ENCODE measurements at places on chromosomes 7 and 10. TPM values are rescaled to one million over a fixed set of nuclear protein-coding genes. Genes with fewer than 3 reads are reported as not detected.

DNA sequence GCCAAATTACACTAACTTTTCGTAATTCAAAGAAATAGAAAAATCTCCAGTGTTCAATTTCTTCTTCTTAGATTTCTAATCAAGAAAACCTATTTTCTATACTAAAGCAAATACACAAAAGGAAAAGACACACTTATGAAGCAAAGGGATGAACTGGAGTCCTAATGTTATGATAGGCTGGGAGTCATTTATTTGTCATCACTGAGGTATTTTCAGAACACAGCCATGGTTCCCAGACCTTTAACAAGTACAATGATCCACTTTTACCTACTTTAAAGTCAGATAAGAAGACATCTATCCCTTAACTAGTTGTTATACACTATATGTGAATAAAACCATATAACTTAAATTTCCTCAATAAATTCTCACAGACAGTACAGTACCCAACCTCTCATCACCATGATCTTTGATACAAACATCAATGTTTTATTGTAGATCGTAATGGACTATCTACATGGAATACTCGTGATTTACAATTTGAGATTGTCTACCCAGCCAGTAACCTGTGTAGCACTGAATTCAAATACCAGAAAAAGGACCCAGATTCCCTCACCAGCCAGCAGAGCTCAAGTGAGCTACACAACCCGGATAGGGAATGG, 12.5 kb downstream of the ASNS start:
- H3K27me3 ChIP-seq = no peaks in the 10 kb centered on the region
- no peaks in the 10 kb centered on the region for H3K4me1 ChIP-seq
- peaks cover 13% of the 10 kb centered on the region for H3K36me3 ChIP-seq

Gene SPDYE18
- 1.1 TPM for total RNA-seq

GRCh38 chr10:17474595-17475323, 20.4 kb upstream of the ST8SIA6 start:
- H3K36me3 ChIP-seq = no peaks in the 10 kb centered on the region
- H3K4me3 ChIP-seq = no peak overlapping the region
- no peaks in the 10 kb centered on the region for H3K4me1 ChIP-seq
- DNase-seq = no peak

DNA sequence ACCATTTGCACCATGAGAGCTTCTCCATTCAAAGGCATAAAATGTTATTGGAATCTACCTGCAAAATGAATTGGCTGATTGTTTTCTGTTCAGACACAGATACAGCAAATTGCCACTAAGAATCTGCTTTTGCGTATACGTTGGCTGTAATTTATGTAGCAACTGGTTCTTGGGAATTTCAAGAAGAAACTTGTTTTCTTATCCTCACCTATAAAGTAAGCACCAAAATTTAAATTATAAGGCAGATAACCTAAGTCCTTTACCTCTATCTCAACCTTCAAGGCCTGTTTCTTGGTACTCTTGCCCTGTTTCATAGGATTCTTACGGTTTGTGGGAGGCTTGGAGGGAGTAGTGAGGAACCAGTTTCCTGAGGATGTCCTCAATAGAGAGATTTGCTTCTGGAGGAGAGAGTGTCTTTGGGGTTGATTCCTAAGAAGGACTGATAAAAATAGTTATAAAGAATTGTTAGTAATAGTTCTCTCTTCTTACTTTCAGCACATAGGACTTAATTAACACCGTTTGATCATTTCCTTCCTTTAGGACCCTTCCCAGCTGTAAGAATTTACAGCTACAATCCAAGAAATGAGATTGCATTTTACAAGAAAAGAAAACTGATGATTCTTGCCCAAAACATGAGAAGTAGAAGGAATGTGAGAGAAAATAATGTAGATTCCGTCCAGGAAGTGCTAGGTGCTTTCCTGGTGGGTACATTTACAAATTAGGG, 2.0 kb downstream of the STAMBPL1 start:
- H3K36me3 ChIP-seq = no peaks in the 10 kb centered on the region
- H3K27me3 ChIP-seq = no peaks in the 10 kb centered on the region
- H3K4me3 ChIP-seq = no peak overlapping the region

- H3K27me3 ChIP-seq = no peaks in the 10 kb centered on the region
- no peaks in the 10 kb centered on the region for H3K36me3 ChIP-seq
- H3K27ac ChIP-seq = peak overlapping the region; percentile 94
- H3K4me1 ChIP-seq = no peaks in the 10 kb centered on the region
Measured at GRCh38 chr10:132397671-132398565, 918 bp downstream of the PWWP2B start.

DNA sequence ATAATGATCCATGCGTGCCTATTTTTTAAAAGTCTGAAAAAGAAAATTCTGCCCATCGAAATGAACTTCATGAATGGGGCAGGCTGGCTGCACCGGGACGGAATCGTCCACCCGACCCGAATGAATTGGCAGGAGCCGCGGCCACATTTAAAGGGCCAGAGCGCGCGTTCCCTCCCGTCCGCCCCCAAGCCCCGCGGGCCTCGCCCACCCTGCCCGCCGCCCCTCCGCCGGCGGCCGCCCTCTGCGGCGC, 319 bp upstream of the GATA3 start:
- peaks cover 66% of the 10 kb centered on the region for H3K4me1 ChIP-seq
- peaks cover 80% of the 10 kb centered on the region for H3K27me3 ChIP-seq
- no peak for DNase-seq
- no peak overlapping the region for H3K4me3 ChIP-seq
- H3K36me3 ChIP-seq = no peaks in the 10 kb centered on the region
- H3K27ac ChIP-seq = no peak overlapping the region

DNA sequence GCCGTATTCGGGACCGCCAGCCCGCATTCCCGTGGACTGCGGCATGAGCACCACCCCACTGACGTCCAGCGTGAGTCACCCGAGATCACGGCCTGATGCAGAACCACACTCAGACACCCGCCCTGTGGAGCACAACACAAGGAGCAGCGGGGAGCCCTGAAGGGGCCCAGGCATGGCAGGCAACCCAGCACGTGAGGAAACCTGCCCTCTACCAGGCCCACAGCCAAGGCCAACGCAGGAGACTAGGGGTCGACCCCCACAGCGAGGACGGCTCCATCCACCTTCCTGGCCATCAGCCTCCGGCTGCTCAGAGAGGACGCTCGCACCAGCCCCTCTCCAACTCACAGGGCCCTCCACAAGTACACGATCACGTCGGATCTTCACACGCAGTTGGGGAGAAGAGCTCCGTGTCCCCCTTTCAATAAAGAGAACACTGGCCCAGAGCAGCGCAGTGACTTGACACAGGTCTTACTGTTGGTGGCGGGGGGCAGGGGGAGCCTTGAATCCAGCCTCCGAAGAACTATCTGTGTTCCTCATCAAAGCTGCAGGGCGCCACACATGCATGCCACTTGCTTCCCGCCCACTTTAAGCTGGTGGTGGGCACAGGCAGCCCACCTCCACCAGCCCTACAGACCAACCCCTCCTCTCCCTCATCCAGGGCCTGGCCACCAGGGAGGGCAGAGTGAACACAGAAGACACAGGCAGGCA, 22.0 kb downstream of the MAD1L1 start:
- no peaks in the 10 kb centered on the region for H3K27me3 ChIP-seq
- H3K36me3 ChIP-seq = no peaks in the 10 kb centered on the region
- no peak for DNase-seq
- no peaks in the 10 kb centered on the region for H3K4me1 ChIP-seq

Gene GLI3
- 18.3 TPM for total RNA-seq

- H3K27ac ChIP-seq = peak overlapping the region; percentile 92
- H3K4me3 ChIP-seq = no peak overlapping the region
- H3K4me1 ChIP-seq = no peaks in the 10 kb centered on the region
- H3K27me3 ChIP-seq = no peaks in the 10 kb centered on the region
- H3K36me3 ChIP-seq = no peaks in the 10 kb centered on the region
Measured at GRCh38 chr10:79152423-79152817, 83.7 kb downstream of the ZMIZ1 start.

Gene CALCR
- total RNA-seq = not detected

Gene GCK
- total RNA-seq = 0.27 TPM

Gene ANKRD61
- not detected for total RNA-seq

Gene DRGX
- total RNA-seq = not detected

DNA sequence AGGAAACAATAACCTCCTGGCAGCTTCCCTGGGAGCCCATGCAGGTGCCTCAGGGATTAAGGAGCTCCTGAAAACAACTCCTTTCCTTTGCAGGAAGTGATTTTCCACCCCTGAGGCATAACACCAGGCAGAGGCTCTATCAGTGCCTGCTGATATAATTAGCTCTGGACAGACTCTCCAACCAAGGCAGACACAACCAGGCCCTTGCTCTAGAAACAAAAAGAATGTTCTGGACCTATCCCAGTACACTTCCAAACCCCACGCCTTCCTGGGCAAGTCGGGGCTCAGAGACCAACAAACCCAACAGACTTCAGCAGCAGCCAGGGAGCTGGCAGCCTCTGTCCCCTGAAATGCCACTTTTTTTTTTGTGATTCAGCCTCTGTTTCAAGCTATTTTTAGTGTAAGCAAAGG, 247.1 kb downstream of the KCNMA1 start:
- H3K36me3 ChIP-seq = no peaks in the 10 kb centered on the region
- no peak for DNase-seq
- peak overlapping the region; percentile 82 for H3K27ac ChIP-seq
- no peaks in the 10 kb centered on the region for H3K27me3 ChIP-seq
- no peak overlapping the region for H3K4me3 ChIP-seq
- H3K4me1 ChIP-seq = peaks cover 98% of the 10 kb centered on the region

Gene INSYN2A
- total RNA-seq = 0.33 TPM

DNA sequence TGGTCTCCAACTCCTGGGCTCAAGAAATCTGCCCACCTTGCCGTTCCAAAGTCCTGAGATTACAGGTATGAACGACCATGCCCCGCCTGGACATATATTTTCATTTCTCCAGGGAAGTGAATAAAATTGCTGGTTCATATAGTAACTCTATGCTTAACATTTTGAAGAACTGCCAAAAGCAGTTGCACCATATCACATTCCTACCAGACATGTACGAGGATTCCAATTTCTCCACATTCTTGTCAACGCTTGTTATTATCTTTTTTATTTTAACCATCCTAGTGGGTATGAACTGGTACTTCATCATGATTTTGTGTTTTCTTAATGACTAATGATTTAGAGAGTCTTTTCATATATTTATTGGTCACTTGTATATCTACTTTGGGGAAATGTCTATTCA, 21.9 kb upstream of the CPN1 start:
- no peaks in the 10 kb centered on the region for H3K36me3 ChIP-seq
- DNase-seq = no peak
- no peak overlapping the region for H3K27ac ChIP-seq
- H3K4me1 ChIP-seq = no peaks in the 10 kb centered on the region
- no peak overlapping the region for H3K4me3 ChIP-seq

- no peaks in the 10 kb centered on the region for H3K36me3 ChIP-seq
- no peaks in the 10 kb centered on the region for H3K4me1 ChIP-seq
- H3K27me3 ChIP-seq = no peaks in the 10 kb centered on the region
- peak; percentile 41 for DNase-seq
Measured at GRCh38 chr7:157542068-157543021, 205.5 kb downstream of the DNAJB6 start.

DNA sequence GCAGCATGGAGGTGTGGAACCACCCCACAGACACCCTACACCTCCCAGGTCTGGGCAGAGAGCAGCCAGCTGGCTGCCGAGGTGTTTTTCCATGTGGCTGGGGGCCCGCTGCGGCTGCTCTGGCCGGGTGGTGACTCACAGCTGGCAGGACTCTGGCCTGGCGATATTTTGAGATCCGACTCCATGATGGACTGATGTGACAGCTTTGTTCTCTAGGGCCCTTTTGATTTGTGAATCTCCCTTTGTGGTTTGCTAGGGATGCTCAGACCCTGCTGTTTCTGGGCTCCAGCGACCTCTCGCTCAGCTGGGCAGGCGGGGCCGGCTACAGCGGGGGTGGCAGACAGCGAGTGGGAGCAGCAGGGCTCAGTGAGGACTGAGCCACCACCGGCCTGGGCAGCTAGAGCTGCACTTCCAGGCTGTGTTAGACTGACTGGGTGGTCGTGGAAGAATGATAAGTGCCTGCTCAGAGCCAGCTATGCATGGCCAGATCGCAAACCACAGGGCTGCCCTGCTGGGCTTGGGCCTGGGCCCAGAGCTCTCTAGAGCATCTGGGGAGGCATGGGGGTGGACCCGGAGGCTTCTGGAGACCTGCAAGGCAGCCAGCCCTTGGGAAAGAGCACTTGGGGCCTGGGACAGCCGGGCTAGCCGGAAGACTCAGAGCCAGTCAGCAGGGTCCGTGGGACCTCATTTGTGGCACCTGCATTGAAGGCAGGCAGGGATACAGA, 46.2 kb upstream of the GDF10 start:
- DNase-seq = peak; percentile 58
- H3K36me3 ChIP-seq = no peaks in the 10 kb centered on the region
- no peak overlapping the region for H3K4me3 ChIP-seq
- H3K27me3 ChIP-seq = no peaks in the 10 kb centered on the region
- H3K27ac ChIP-seq = no peak overlapping the region

Gene STEAP4
- total RNA-seq = 10.5 TPM

- H3K4me3 ChIP-seq = no peak overlapping the region
- no peaks in the 10 kb centered on the region for H3K4me1 ChIP-seq
- H3K36me3 ChIP-seq = peaks cover 5% of the 10 kb centered on the region
Measured at GRCh38 chr10:73537288-73537687, 41.5 kb upstream of the PPP3CB start.

Gene NUTM2B
- total RNA-seq = not detected

DNA sequence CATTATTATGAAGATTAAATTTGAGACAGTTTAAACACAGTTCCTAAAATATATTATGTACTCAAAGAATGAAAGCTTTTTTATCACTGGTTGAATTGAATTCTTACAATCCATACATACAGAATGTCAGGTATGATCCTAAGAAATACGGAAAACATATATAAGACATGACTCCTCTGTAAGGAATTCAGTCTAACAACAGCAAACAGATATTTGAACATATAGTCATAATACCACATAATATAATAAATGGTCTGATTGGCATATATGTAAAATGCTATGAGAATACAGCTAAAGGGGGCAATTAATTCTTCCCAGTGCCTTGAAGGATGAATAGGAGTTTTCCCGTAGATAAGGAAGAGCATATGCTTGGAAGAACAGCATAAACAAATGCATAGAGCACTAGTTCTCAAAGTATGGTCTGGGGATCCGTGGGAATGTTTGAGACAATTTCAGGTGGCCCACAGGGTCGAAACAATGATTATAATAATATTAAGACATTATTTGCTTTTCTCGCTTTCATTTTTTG, 10.6 kb upstream of the ARID5B start:
- H3K36me3 ChIP-seq = no peaks in the 10 kb centered on the region
- no peak for DNase-seq
- H3K27ac ChIP-seq = no peak overlapping the region
- H3K27me3 ChIP-seq = no peaks in the 10 kb centered on the region
- no peaks in the 10 kb centered on the region for H3K4me1 ChIP-seq

GRCh38 chr10:3236644-3237404, 64.2 kb upstream of the PITRM1 start:
- H3K36me3 ChIP-seq = no peaks in the 10 kb centered on the region
- H3K27ac ChIP-seq = no peak overlapping the region
- H3K27me3 ChIP-seq = no peaks in the 10 kb centered on the region
- peaks cover 7% of the 10 kb centered on the region for H3K4me1 ChIP-seq
- DNase-seq = peak; percentile 35

Gene GNG11
- total RNA-seq = 14.1 TPM

- H3K4me1 ChIP-seq = peaks cover 4% of the 10 kb centered on the region
- no peaks in the 10 kb centered on the region for H3K27me3 ChIP-seq
- no peak overlapping the region for H3K4me3 ChIP-seq
- no peak overlapping the region for H3K27ac ChIP-seq
- no peaks in the 10 kb centered on the region for H3K36me3 ChIP-seq
Measured at GRCh38 chr10:113278664-113279063, 274.2 kb upstream of the HABP2 start.

Gene C10orf67
- total RNA-seq = not detected

GRCh38 chr7:30445770-30446169, 32.8 kb downstream of the NOD1 start:
- no peaks in the 10 kb centered on the region for H3K4me1 ChIP-seq
- no peak overlapping the region for H3K4me3 ChIP-seq
- H3K36me3 ChIP-seq = peaks cover 10% of the 10 kb centered on the region
- peak; percentile 86 for DNase-seq
